ENCODE measurements at places on chromosomes 7 and 10.

- DNase-seq: no peak
Measured at GRCh38 chr7:151754142-151754590, 122.7 kb downstream of the PRKAG2 start.

DNA sequence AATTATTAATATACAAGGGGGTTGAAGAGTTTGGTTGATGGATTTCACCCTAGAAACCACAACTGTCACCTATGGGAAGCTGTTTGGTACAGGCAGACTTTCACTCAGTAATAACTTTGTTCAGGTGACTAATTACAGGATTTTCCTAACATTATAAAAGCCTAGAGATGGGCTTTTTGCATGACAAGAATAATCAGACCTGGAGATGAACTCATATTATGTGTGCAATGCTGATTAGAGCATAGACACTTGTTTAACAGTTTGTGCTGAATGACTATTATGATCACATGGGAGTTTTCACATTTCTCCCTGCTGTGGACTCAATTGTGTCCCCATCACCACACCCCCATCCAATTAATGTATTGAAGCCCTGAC, 90.2 kb upstream of the STEAP4 start:
- no peak for DNase-seq

DNA sequence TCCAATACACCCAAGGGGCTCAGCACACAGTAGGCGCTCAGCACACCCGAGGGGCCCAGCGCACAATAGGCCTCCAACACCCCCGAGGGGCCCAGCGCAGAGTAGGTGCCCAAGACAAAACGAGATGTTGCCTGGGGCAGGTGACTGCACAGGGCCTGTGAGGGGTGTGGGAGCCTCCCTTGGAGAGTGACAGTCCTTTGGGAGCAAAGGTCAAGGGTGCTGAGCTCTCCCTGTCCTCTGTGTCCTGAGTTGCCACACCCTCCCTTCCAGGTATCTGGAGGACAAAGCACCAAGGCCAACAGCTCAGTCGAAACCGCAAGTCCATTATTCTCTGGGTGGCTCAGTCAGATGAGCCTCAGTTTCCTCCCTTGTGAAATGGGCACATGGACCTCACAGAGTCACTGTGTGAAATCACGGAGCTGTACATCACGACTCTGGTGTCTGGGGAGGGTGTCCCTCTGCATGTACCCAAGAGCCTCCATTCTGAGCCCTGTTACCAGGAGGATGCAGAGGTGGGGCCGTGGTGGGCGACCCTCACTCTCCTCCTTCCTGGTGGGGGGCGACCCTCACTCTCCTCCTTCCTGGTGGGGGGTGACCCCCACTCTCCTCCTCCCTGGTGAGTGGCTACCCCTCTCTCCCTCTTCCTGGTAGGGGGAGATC, 81.3 kb downstream of the FOXL3 start:
- DNase-seq: no peak

GRCh38 chr7:157881048-157881771, 544.4 kb downstream of the DNAJB6 start:
- DNase-seq: no peak

DNA sequence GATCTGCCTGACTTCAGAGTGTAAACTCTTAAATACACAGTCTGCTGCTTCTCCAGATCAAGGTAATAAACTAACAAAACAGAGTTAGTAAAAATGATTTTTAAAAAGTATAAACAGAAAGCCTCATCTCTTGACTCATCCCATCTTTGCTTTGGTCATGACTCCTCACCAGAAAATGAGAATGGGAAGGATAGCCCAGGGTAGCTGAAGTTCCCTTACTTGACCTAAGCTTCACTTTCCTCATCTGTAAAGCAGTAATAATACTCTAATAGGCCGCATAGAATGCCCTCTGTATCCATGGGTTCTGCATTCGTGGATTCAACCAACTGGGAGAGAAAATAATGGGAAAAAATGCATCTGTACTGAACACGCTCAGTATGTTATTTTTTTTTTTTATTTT, 11.3 kb upstream of the SLC25A28 start:
- no peak for DNase-seq

Data from NCI-H187 (cell line).